ENCODE measurements at places on chromosomes 1 and 21. TPM values are rescaled to one million over a fixed set of nuclear protein-coding genes. Genes with fewer than 3 reads are reported as not detected.

DNA sequence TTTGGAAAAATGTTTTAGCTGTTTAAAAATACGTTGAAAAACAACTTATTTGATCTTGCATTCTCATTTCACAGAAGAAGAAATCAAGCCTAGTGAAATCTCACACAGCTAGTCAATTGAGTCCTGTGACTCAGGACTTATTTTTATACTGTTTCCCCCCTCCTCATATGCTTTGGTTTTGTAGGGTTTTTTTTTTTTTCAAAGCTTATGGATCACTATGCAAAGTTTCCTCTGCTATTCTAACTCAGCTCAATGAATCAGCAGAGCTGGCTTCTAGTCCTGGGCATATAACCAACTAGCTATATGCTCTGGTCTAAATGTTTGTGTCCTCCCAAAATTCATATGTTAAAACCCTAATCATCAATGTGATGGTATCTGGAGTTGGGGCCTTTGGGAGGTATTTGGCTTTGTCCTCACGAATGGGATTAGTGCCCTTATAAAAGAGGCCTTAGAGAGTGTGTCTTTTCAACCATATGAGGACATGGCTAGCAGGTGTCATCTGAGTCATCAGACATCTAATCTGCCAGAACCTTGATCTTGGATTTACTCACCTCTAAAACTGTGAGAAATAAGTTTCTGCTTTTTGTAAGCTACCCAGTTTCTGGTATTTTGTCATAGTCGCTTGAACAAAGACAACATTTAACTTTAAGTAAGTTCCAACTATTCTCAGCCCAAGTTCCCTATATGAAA lies 317.2 kb upstream of the C1orf87 start:
- DNase-seq: no peak

DNA sequence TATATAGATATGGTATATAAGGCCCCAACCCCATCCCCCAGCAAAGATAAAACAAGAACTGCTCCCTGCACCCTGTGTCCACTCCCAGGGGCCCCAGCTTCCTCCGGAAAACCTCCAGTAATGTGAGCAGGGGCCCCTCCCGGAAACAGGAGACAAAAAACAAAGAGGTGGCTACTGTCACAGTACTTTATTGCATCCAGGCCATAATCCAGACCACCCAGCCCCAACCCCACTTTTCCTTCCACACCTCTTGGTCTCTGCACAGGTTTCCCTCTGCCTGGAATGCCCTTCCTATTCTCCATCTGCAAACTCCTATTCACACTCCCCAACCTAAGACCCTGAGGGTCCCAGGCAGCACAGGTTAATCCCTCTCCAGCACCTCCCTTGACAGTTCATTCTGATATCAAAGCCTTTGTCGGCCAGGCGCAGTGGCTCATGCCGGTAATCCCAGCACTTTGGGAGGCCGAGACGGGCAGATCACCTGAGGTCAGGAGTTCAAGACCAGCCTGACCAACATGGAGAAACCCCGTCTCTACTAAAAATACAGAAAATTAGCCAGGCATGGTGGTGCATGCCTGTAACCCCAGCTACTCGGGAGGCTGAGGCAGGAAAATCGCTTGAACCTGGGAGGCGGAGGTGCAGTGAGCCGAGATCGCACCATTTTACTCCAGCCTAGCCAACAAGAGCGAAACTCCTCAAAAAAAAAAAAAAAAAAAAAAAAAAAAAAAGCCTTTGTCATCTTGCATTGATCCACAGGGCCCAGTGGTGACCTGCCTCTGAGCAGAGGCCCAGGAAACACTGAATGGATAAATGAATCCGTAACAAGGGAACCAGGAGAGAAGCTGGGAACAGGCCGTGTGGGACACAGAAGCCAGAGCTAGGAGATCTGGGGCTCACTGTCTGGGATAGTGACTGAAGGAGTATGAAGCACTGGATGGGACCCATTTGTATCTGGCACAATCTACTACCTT lies 2.3 kb upstream of the AUNIP start:
- no peak for DNase-seq

GRCh38 chr1:100340494-100340893 lies 11.8 kb upstream of the CDC14A start:
- DNase-seq: no peak

DNA sequence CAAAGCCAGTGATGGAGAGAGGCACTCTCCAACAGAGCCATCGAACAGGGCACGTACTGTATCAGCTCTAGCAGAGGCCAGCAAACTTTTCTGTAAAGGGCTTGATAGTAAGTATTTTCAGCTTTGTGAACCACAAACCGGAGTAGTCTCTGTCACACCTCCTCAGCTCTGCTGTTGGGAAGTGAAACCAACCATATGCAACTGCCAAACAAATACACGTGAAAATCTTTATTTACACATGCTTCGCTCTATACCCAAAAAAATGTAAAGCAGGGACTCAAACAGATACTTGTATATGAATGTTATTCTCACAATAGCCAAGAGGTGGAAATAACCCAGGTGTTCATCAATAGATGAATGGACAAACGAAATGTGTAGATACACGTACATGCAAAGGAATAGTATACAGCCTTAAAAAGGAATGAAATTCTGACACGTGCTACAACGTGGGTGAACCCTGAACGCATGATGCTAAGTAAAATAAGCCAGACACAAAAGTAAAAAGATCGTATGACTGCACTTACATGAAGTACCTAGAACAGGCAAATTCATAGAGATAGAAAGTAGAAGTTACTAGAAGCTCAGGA lies 39.0 kb downstream of the SETD4 start:
- no peak for DNase-seq

DNA sequence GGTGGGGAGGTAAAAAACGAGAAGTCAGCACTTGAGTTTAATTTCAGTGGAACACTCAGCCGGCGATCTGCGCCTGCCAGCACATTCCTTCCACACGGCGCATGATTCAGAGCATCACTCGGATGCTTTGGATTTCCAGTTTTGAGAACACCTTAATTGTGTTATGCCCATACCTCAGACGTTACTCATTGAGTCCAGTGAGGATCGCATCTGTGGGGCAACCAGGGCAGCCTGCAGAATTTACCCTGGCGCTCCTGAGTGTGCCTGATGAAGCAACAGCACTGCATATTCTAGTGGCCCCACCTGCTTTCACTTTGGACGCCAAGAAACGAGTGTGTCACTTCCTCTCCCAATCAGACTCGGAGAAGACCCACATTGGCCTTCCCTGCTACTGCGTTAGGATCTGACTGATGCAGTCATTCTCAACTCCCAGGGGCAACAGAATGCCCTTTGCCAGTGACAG lies 19.9 kb downstream of the FAM89A start:
- no peak for DNase-seq

- no peak for DNase-seq
These were observed 16.1 kb upstream of the KCNA3 start for GRCh38 chr1:110690709-110691365.

- DNase-seq: no peak
These were observed 323.3 kb upstream of the USP24 start for GRCh38 chr1:55538428-55538827.

- no peak for DNase-seq
These were observed 585.1 kb downstream of the PTPRC start for GRCh38 chr1:199223936-199224335.

DNA sequence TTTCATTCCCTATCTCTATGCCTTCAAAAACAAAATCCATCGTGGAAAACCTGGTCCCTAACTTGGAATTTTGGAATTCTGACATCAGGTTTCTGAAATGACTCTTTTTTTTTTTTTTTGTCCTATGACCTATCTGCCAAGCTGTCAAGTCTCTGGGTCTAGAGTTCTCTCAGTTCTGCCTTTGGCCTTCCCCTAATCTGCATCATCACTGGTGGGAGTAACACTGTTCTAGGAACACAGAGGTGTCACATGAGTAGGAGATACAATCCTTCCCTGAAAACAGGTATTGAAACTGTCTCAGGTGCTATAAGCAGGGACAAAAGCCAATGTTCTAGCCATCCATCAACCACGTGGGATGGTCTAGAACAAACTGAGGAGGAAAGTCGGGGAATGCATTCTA lies 142.0 kb upstream of the ATP1B1 start:
- no peak for DNase-seq

DNA sequence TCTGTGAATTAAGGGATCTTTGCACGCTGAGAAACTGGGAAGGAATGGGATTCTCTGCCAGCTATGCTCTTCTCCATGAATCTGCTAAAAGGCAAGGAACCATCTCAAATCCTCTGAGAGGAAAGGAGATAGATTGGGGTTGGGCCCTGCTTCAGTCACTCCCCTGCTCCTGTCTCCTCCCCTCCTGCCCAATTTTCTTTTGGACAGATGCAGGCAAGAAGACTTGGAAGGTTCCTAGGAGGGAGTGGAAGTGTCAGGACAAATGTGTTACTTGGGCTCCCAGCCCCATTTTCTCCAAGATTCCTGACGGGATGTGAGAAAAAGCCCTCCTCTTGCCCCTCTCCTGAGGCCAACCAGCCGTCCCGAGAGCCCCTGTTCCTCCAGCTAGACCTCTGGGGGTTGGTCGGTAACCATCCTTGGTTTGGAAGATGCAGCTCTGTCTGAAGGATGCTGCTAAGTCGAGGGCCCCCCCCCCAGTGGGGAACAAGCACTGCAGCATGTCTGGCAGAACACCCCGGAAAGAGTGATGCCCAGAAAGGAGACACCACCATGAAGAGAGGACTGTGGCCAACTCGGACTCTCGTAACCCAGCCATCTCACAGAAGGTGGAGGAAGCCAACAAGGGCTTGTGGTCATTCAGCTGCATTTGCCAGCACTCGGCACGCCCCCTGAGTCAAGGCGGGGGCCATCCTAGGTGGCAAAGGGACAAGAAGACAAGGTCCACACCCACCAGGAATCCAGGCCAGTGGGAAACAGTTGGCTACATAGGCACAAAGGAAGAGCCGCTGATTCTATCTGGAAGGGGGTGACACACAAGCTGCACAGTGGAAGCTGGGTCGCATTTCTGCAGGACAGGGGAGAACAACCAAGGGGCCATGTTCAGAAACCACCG lies 43.7 kb downstream of the CDK18 start:
- peak; percentile 67 for DNase-seq

GRCh38 chr1:164781972-164782371 lies 223.0 kb downstream of the PBX1 start:
- DNase-seq: no peak

DNA sequence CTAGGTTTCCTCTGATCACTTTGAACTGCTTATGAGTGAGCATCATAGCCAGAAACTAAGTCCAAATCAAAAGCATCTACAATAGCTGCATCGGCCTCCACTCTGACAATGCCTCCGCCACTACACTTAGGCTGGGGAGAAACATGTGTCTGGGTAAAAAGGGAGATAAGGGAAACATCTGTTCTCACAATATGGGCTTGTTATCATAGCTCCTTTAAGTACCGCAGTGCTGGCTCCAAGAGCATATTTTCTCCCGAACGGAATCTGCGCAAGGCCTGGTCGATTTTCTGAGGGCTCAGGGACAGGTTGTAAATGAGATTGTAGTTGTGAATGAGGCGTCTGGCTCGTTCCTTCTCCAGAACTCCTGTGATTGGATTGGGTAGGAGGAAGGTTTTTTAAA lies 63.9 kb upstream of the CYP2J2 start:
- DNase-seq: no peak

- no peak for DNase-seq
These were observed 16.8 kb downstream of the RNF19B start for GRCh38 chr1:32947669-32948389.

DNA sequence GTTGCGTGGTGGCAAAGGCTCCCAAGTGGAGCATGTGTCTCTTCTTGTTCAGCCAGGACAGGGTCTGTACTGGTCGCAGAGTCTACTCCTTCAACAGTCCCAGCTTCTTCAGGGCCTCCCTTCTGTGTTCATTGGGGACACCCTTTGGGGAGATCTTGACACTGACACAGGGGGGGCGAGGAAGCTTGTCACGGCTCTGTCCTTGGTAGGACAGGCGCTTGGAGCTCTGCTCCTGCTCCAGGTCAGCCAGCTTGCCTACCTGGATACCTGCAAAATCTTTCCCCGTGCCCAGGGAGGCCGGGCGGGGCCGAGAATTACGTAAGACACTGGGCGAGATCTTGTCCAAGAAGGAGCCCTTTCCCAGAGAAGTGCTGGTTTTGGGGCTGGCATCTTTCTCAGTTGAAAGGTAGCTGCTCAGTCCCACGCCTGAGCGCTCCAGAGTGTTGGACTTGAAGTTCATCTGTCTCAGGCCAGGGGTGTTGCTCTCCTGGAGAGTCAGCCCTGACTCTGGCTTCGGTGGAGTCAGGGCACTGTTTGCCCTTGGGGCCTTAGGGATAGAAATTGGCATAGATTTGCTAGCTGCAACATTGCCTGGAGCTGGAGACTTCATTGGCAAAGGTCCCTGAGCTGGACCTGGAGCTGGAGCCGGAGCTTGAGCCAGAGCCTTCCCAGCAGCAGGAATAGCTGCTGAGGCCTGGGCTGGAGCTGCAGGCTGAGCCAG lies 10.5 kb downstream of the C1orf116 start:
- DNase-seq: no peak

DNA sequence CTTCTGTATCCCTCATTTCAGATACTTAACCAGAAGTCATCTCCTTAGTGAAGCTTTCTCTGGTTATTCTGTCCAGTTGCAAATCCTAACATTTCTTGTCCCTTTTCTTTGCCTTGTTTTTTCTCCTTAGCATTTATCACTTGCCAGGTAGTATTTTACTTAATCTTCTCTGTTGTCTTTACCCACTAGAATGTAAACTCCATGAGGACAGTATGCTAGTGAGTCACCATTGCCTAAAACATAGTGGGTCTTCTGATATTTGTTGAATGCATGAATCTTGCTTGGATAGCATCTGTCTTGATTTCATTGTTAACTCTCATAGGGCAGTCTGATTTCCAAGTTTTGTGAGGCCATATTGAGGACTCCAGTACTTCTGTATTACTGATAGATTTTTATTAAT lies 9.6 kb downstream of the CAPZA1 start:
- no peak for DNase-seq

- no peak for DNase-seq
These were observed 43.7 kb downstream of the GNG12 start for GRCh38 chr1:67789551-67789950.

GRCh38 chr1:226708967-226709396 lies 30.1 kb downstream of the ITPKB start:
- DNase-seq: peak; percentile 73

DNA sequence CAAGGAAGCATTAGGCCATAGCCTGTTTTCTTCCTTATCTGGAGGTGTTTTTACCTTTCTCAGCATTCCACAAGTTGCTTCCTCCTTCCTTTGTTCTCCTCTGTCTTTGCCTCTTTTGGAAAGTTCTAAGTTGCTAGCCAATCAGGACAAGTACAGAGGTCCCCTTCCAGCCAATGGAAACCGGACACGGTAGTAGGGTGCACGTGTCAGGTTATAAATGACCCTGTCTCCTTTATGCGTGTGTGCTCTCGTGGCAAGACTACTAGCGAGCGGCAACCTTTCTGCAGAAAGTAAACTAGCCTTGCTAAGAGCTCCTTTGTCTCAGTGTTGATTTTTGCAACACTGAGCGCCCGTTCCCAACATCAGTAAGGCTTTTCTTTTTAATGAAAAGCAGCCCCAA lies 1.5 kb upstream of the ACADM start:
- no peak for DNase-seq

GRCh38 chr1:81142099-81142826 lies 658.5 kb upstream of the ADGRL2 start:
- DNase-seq: no peak

GRCh38 chr1:2267862-2268261 lies 39.7 kb downstream of the SKI start:
- no peak for DNase-seq

C1QB gene
- total RNA-seq: 441 TPM

RGS7 gene
- total RNA-seq: not detected

SHCBP1L gene
- not detected for total RNA-seq

SPATA1 gene
- total RNA-seq: 1.0 TPM

IL22RA1 gene
- total RNA-seq: not detected

LAD1 gene
- 0.29 TPM for total RNA-seq

UMODL1 gene
- not detected for total RNA-seq

LIPI gene
- not detected for total RNA-seq

AHCTF1 gene
- total RNA-seq: 33.4 TPM

PLEKHN1 gene
- 0.88 TPM for total RNA-seq

ITSN1 gene
- total RNA-seq: 73.0 TPM

RNU1-1 gene
- total RNA-seq: 18,986 TPM
